ENCODE measurements at places on chromosomes 5 and 9.

DNA sequence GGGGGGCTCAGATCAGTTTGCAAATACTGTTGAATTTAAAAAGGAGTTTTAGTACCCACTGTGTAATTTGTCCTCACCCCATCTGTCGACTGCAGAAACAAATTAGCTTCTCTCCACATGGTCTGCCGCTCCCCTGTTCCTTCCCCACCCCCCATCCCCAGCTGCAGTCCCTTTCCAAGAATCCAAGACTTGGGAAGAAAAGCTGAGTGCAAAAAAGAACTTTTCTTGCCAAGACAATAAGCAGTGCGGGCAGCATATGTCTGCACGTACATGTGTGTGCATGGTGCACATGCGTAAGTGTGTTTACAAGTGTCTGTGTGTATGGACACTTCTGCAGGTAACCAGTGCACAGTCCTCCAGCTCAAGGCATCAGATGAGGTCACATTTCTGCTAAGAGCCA lies 125.7 kb upstream of the SMIM23 start:
- no peak for DNase-seq

DNA sequence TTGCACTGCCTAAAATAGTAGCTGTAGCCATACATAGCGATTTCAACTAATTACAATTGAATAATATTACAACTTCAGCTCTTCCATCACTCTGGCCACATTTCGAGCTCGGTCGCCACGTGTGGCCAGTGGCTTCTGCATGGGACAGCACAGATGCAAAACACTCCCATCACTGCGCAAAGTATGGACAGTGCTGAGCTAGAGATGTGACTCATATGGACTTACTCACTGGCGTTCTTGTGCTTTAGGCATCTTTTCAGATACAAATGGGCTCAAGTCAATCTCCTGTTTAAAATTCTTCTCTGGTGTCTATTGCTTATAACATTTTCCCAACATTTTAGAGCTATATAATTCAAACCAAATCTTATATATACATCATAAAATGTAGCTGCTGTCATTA lies 222.7 kb downstream of the ELAVL2 start:
- DNase-seq, result no peak

DNA sequence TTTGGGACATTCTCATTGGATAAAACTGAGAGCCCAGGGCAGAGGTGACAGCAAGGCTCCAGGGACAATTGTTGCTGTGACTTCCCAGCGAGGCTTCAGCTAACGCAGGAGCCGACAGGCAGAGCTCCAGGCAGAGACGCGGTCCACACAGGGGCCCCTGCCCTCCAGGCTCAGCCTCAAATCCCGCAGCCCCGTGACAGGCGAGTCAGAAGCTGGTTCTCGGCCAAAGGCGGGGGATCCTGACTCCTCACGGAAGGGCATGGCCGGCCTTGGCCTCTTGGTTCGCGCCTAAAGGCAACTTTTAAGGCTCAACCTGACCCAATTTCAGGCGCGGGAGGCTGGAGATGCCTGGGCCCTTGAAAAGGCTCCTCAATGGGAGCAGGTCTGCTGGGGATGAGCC lies 21.3 kb downstream of the SLC12A7 start:
- no peak for DNase-seq

GRCh38 chr5:145499483-145499882 lies 335.7 kb downstream of the PRELID2 start:
- DNase-seq, result no peak

DNA sequence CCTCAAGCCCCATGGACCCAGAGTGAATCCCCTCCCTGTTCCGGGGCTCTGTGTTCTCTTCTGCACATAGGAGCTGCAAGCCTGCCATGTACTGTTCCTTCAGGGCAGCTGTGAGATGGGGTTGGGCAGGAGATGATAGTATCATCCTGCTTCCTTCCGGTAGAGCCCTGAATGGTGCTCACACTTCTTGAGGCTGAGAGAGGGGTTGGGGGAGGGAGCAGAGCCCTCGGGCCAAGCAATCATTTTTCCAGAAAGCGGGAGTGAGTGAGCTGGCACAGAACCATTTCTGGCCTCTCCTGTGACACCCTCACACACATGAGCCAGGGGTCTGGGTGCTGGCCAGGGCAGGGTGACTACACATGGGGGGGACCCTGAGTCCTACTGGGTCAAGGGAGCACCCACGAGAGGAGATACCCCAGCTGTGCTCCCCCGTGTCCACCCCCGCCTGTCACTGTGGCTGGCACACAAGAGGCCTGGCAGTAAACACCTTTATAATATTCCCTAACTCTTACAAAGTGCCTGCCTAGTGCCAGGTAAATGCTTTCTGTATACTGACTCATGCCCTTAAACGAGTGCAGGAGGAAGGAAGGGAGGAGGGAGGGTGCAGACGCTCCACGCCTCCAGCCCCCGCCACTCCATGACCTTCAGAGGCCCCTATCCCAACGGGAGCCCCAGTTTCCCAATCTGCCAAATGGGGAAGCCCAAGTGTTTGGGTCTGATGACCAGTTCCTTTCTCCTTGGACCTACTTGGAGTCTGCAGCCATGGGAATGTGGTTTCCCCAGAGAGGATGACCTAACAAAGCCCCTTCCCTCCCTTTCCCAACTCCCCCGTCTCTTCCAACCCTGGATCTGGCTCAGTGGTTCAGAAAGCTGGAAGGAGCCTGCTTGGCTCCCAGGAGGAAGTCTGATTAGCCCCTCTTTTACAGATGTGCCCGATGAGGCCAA lies 15.5 kb downstream of the AKNA start:
- no peak for DNase-seq

DNA sequence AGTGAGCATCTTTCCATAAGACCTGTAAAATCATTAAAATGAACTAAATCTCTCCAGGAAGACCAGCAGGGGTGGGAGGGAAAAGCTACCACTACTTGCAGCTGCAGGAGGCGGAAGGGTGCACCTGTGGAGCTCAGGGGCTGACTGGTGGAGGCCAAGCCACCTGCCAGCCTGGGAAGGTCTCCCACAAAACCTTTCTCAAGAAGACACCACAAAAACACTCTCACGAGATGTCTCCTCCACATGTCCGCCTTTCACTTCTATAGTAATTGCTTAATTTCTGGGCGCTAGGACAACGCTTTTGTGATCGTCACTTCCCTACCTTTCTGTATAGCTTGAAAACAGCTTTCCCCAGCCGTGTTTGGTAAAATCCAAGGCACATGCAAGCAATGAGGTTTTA lies 114.4 kb downstream of the ROR2 start:
- DNase-seq, result no peak

GRCh38 chr9:115204904-115205453 lies 87.0 kb upstream of the TNC start:
- DNase-seq, result no peak

GRCh38 chr5:174310706-174311105 lies 265.2 kb downstream of the NSG2 start:
- DNase-seq, result no peak

- DNase-seq, result no peak
These were observed 41.6 kb upstream of the ZNF300 start for GRCh38 chr5:150946351-150946905.

GRCh38 chr9:133792721-133793470 lies 54.7 kb upstream of the SARDH start:
- DNase-seq, result peak; percentile 17

DNA sequence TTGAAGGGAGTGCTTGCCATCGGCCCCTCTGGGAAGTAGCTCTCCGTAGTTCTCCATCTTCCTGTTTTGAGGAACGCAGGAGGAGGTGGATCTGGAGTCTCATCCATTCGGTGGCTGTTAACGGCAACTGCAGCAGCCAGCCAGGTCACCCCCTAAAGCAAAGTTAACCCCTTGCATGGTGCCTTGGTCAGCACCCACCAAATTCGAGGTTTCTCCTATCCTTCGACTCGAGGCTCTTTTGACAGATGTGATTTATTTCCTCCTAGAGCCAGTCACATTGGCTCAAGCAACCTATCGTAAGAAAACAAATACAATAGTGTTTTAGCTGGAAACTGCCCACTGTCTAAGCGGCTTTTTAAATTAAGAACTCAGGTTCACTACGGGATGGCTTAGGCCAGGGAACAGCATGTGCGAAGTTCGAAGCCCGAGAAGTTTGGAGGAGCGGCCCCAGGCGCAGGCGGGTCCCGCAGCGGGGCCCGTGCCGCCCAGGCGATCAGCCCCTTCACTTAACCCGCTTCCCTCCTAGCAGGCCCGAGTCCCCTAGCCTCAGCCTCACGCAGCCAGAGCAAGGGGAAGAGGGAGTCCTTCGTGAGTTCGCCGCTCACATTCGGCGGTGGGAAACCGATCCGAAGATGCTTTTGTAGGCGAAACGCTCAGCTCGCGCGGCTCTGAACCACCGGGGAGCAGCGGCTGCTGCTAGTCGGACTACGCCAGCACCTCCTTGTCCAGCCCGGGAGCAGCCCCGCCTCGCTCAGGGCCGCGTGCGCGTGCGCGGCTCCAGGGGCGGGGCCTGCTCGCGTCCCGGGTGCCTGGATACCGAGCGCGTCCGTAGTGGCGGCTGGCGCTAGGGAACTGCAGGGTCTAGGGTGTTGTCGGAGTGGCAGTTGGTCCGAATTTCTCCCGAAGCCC lies at the start of gene ROPN1L:
TSS of gene ROPN1L (plus strand) at position 797 of the 909 bp plus-strand sequence. CDS start 289 bp downstream, outside the sequence.
- DNase-seq, result peak; percentile 31

DNA sequence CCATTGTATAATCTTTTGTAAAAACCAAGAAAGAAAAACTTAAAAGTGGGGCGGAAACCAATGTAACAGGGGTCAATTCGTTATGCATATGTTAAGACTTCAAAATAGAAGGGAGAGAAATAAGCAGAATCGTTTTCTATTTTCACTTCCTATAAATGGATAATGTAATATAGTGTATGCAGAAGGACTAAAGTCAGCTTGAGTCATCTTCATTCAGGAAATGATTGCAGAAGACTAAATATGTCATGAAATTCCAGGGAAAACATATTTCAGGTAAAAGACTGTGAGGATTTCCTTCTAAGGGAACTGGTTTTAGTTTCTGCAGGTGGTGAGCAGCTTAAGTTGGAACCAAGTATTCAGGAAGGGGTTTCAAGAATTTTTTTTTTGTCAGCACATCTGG lies 753.3 kb downstream of the IRX1 start:
- no peak for DNase-seq

All from stimulated activated CD8-positive, alpha-beta memory T cell treated with anti-CD3 and anti-CD28 coated beads, Interleukin-15, amount 100 ng/mL, for 1 hour (primary cell).